Activated CD8-positive, alpha-beta T cell treated with anti-CD3 and anti-CD28 coated beads, Interleukin-2, amount 10 ng/mL, durations not matched to agents 7 days and 5 days (primary cell): ENCODE measurements at places on chromosomes 2 and 18. TPM values are rescaled to one million over a fixed set of nuclear protein-coding genes. Genes with fewer than 3 reads are reported as not detected.

DNA sequence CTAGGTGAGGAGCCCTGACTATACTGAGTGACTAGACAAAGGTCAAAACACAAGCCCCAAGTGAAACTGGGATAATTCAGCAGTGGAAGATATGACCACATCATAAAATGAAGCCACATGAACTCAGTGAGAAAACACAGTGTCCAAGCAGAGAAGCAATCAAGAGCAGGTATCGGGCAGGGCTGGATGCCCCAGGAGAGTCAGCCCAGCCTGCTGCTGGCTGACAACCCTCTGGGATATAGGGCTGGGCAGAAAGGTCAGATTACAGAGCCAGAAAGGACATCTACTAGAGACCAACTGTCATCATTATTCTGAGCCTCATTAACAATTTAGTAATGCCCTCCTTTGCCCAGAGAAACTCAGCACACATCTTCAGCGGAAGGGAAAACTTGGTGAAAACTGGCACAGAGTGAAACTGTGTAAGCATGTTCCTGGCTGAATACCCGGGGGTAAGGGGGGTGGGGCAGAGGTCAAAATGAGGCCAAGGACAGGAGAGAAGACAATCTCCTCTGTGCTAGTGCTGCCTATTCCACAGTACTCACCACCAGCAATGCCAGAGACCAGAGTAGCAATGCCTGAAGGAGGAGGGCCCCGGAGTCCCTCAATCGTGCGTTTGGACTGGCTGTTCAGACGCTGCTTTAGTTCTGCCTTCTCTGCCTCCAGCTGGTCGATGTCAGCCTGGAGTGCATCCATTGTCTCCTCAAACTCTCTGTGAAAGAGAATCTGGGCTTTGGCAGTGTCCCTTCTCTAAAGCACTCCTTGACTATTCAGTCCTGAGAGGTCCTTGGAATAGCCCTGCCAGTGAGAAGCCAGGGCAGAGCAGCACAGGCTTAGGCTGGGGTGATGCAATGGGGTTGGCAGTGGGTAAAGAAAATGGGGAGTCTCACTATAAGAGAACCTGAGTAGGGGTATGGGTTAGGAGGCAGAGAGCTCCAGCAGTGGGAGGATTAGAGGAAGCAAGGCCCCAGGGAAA, 15.3 kb downstream of the DCTN1 start:
- DNase-seq = no peak
- no peak overlapping the region for H3K27ac ChIP-seq
- no peaks in the 10 kb centered on the region for H3K27me3 ChIP-seq
- H3K36me3 ChIP-seq = peaks cover 53% of the 10 kb centered on the region
- no peak overlapping the region for H3K4me3 ChIP-seq
- H3K4me1 ChIP-seq = no peaks in the 10 kb centered on the region

Gene EVA1A
- total RNA-seq = not detected

- no peak overlapping the region for H3K27ac ChIP-seq
- no peaks in the 10 kb centered on the region for H3K4me1 ChIP-seq
- DNase-seq = no peak
- no peak overlapping the region for H3K4me3 ChIP-seq
- H3K27me3 ChIP-seq = peaks cover 2% of the 10 kb centered on the region
- H3K36me3 ChIP-seq = no peaks in the 10 kb centered on the region
Observed at GRCh38 chr2:74743039-74743438, 89.0 kb downstream of the SEMA4F start.

- peaks cover 18% of the 10 kb centered on the region for H3K36me3 ChIP-seq
- no peak for DNase-seq
- no peaks in the 10 kb centered on the region for H3K27me3 ChIP-seq
Observed at GRCh38 chr18:49227001-49227380, 233.5 kb downstream of the DYM start.

DNA sequence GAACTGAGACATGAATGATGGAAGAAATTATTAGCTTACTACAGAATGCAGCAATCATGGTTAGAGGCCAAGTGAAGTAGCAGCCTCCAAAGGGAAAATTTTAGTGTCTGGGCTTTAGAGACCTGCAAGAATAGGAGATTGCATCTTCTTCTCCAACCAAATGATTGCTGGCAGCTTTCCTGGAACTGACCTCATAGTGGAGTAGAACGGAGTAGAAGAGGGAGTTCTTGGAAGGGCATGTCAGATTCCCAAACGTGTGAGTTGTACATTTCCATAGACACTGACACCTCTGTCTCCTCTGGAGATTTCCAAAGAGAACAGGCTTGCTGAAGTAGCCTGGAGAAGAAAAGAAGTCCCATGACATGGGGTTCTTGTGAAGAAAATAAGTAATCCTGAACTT, 169.8 kb upstream of the ERBB4 start:
- H3K27ac ChIP-seq = no peak overlapping the region
- DNase-seq = no peak
- no peak overlapping the region for H3K4me3 ChIP-seq

Gene CFAP53
- total RNA-seq = 0.29 TPM

DNA sequence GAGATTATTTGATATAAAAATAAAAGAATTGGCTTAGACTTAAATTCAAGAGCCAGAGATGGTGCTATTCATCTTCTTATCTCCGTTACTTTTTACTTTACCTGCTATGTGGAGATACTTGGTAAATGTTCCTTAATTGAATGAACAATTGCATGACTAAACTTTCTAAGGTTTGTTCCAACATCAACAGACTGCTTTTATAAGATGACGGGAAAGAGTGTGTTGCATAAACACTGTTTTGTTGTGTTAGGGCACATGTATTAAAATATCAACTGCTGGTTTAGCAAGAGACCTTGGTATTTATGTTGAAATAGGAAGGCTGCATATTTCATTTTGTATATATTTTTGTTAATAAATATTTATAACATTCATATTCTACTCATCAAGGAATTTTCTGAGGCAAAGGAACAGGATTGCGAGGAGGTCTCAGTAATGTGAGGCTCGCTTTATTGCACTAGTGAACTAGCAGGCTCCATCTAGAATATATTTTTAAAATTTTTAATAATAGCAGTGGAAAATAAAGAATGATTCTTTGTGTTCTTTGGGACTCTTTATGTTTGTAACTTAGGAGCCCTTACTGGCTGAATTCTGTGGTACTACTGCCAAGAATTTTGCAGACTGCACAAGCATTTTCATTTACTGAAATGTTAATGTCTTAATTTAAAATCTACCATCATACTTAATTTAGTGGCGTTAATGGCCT, 10.7 kb upstream of the NFE2L2 start:
- peaks cover 5% of the 10 kb centered on the region for H3K36me3 ChIP-seq
- no peak overlapping the region for H3K27ac ChIP-seq

DNA sequence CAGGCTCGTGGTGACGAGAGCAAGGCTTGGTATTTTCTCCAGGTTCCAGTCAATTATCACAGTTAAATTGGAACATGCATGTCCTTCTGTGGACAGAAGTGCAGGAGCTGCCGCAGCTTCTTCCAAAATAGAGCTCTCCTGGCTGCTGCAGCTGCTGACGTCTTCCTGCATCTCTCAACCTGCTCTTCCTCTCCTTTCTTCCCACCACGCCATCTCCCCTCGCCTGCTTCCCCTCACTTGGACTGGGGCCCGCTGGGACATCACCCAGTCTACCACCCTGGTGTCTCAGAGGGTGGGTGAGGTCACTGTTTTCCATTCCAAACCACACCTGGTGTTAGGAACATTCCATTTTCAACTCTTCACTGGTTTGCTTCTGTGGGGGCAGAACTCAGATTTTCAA, 41.4 kb downstream of the SPP2 start:
- no peak overlapping the region for H3K27ac ChIP-seq
- no peak overlapping the region for H3K4me3 ChIP-seq
- H3K27me3 ChIP-seq = peaks cover 5% of the 10 kb centered on the region
- H3K4me1 ChIP-seq = peaks cover 5% of the 10 kb centered on the region
- H3K36me3 ChIP-seq = peaks cover 3% of the 10 kb centered on the region
- DNase-seq = no peak

GRCh38 chr2:181281206-181281832, 175.9 kb upstream of the ITGA4 start:
- peaks cover 39% of the 10 kb centered on the region for H3K4me1 ChIP-seq
- H3K4me3 ChIP-seq = peak overlapping the region; percentile 20
- peak overlapping the region; percentile 79 for H3K27ac ChIP-seq
- H3K27me3 ChIP-seq = no peaks in the 10 kb centered on the region
- H3K36me3 ChIP-seq = peaks cover 37% of the 10 kb centered on the region
- no peak for DNase-seq

- peaks cover 3% of the 10 kb centered on the region for H3K27me3 ChIP-seq
- no peak overlapping the region for H3K27ac ChIP-seq
- no peak overlapping the region for H3K4me3 ChIP-seq
- H3K36me3 ChIP-seq = no peaks in the 10 kb centered on the region
Observed at GRCh38 chr2:222813177-222813843, 47.5 kb upstream of the ACSL3 start.

DNA sequence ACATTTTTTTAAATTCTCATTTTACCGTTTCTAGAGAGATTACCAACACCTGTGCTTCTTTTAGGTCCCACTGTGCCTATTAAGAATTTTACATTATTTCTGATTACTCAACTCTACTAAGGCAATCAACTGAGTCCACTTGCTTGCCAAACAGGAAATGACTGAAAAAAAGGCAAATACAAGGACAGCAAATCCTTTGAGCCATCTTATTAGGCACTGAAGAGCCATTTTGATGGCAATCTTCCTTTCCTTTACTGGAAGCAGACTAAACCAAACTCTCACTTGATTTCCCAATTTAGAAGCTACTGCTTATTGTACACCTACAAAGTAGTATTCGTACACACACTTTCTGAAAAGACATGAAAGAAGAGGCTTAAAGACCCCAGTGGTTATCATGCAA, 121.4 kb upstream of the COL3A1 start:
- H3K36me3 ChIP-seq = no peaks in the 10 kb centered on the region
- H3K27ac ChIP-seq = no peak overlapping the region
- H3K4me1 ChIP-seq = no peaks in the 10 kb centered on the region
- no peak overlapping the region for H3K4me3 ChIP-seq

GRCh38 chr2:132256251-132256902, 94.6 kb upstream of the ANKRD30BL start:
- H3K4me1 ChIP-seq = no peaks in the 10 kb centered on the region
- H3K36me3 ChIP-seq = peaks cover 3% of the 10 kb centered on the region
- H3K27me3 ChIP-seq = peaks cover 11% of the 10 kb centered on the region
- H3K4me3 ChIP-seq = no peak overlapping the region
- H3K27ac ChIP-seq = no peak overlapping the region
- DNase-seq = no peak

Gene UCN
- total RNA-seq = 2.6 TPM

Gene REG3G
- not detected for total RNA-seq

DNA sequence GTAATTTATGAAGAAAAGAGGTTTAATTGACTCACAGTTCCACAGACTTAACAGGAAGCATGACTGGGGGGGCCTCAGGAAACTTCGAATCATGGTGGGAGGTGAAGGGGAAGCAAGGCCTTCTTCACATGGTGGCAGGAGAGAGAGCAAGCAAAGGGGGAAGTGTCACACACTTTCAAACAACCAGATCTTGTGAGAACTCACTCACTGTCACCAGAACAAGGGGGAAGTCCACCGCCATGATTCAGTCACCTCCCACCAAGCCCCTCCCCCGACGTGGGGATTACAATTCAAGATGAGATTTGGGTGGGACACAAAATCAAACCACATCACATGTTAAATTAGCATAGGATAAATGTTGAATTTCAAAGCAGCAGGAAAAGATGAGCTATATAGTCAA, 56.2 kb downstream of the STRADB start:
- peaks cover 5% of the 10 kb centered on the region for H3K36me3 ChIP-seq
- no peaks in the 10 kb centered on the region for H3K4me1 ChIP-seq
- no peak for DNase-seq
- H3K27ac ChIP-seq = no peak overlapping the region

DNA sequence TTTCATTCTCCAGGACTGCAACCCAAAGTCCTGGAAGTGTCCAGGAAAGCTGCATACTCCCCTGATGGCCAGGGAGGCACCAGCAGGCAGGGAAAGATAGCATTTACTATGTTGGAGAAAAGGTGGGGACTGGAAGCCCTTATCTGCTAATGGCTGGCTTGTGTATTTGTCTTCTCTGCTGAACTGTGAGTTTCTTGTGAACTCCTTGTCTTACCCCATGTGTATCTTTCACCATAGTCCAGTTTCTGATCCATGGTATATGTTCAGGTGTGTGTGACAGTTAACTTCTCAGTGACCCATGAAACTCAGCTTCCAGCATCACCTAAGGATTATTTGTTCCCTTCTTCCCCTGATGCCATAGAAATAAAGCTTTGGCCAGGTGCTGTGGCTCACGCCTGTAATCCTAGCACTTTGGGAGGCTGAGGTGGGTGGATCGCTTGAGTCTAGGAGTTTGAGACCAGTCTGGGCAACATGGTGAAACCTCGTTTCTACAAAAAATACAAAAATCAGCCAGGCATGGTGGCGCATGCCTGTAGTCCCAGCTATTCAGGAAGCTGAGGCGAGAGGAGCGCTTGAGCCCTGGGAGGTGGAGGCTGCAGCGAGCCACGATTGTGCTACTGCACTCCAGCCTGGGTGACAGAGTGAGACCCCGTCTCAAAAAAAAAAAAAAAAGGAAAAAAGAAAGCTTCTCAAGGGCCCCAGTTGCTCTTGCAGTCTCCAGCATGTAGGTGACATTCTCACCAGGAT, 112.8 kb upstream of the MAP4K3 start:
- H3K4me1 ChIP-seq = no peaks in the 10 kb centered on the region
- H3K27ac ChIP-seq = no peak overlapping the region
- H3K4me3 ChIP-seq = no peak overlapping the region
- H3K36me3 ChIP-seq = no peaks in the 10 kb centered on the region
- H3K27me3 ChIP-seq = no peaks in the 10 kb centered on the region
- DNase-seq = no peak

DNA sequence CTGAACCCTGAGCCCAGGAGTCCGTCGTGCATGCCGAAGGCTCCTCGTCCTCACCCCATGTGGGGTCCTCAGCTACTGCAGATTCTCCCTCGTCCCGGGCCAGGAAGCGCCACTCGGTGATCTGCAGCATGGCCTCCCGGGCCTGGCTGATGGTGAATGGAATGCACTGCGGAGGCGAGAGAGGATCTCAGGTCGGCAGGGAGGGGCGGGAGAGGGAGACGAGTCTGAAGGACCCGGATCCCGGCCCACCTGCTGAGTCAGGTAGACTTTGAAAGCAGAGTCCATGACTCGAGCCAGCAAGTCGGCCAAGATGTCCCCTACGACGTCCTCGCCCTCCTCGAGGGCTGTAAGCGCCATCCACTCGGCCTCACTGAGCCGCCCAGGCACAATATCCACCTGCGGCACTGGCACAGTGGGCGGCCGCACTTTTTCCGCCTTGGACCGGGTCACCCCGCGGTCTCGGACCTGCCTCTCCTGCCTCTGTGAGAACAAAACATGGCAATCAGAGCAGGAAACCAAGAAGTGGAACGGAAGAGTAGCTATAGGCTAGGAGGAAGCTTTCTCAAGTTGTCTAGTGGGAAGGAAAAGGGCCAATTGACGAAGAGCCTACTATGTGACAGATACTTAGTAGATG, 5.5 kb downstream of the C2orf81 start:
- H3K4me3 ChIP-seq = no peak overlapping the region
- no peaks in the 10 kb centered on the region for H3K27me3 ChIP-seq

Gene SH3BP4
- total RNA-seq = not detected

Gene PELI1
- total RNA-seq = 21.9 TPM

Gene DCDC2C
- not detected for total RNA-seq

DNA sequence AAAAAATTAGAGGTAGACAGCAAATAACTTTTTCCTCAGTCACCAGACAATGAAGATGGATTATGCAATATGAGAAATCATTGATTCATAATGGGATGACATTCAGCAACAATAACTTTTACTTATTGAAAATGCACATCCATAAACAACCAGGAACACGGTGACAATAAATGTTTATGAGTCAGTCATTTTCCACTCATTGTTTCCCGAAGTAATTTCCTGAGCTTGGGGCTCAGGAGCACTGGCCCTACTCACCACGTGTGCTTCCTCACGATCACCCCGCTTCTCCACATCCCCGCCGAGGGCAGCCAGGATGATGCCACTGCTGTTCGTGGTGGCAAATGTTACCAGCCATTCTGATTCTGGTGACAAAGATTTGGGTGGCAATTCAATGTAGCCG, 156.3 kb downstream of the LAMA1 start:
- H3K4me1 ChIP-seq = no peaks in the 10 kb centered on the region
